ENCODE measurements at places on chromosomes 12 and 14.

DNA sequence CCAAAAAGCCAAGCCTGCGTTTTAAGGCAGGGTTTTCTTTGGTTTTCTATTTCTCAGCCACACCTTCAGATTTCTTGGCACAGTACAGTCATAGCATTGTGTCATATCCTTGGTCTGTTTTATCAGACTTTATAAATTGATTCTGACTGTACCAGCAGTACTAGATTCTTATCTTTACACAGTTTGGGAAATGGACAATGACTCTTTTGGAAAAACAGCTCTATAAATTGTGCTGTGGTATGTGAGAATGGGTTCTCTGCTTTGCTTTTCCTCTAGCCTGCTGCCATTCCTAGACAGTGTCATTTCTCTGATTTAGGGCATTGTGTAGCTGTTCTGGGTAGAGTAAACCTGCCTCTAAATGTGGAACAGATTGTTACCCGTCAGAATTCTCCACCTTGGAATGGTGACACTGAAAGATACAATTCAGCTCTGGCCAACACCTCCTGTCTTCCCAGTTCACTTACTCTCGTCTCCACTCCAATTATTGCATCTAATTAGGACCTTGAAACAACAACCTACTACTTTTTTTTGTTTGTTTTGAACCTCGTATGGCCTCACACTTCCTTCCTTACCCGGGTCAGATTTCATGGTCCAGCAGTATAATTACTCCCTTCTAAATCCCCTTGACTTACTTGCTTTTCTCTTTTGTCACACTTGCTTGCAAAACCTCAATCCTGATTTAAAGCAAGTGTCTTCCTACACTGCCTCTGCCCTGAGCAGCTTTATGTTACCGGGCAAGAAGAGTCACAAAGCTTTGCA, 226.3 kb downstream of the ERC1 start:
- no peak for DNase-seq

- DNase-seq = no peak
Observed at GRCh38 chr12:48750215-48750614, 33.7 kb upstream of the CCNT1 start.

DNA sequence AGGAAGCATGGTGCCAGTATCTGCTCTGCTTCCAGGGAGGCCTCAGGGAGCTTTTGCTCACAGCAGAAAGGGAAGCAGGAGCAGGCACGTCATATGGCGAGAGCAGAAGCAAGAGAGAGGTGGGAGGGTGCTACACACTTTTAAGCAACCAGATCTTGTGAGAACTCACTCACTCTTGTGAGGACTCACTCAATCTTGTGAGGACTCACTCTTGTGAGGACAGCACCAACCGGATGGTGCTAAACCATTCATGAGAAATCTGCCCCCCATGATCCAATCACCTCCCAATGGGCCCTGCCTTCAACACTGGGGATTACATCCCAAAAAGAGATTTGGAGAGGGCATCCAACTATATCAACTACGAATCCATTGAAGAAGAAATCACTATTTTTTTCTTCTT, 34.3 kb upstream of the LMNTD1 start:
- DNase-seq = no peak

DNA sequence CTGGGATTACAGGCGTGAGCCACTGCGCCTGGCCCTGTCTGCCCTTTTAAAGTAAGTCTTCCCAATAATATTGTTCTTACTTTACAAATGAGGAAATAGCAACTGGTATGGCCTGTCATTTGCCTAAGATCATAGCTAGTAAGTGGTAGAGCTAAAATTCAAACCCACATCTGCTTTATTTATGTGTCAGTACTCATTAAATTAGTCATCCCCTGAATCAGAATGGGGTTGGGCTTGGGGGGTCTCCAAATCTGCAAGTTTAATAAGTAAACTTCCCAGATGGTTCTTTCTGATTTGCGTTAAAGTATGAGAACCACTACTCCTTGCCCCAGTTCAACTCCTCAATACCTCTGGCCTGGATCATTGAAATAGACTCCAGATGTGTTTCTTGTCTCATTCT, 96.2 kb downstream of the FAR2 start:
- DNase-seq = no peak

GRCh38 chr12:3726456-3726855, 26.5 kb downstream of the CRACR2A start:
- no peak for DNase-seq

DNA sequence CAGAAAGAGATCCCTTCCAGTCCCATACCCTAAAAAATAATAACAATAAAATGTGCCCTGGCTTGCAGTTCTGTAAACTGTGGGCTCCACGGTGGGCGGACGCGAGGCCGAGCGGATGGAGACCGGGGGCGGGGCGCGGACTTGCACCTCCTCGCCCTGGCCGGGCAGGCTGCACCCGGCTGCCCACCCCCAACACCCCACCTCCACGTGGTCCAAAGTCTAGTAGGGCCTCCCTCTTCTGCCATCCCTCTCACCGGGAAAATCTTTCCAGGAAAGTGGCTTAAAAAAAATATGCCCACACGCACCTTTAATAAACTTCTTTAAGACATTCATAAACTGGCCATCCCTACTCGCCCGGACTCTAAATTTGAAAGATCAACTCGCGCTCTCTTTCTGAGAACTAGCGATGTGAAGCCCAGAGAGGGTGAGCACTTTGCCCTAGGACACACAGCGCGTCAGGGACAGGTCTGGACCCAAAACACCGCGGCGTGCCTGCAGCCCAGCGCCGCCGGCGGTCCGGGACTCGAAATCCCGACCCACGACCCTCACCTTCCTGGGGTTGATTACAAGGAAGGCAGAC, 1.9 kb upstream of the BCL11B start:
- no peak for DNase-seq

DNA sequence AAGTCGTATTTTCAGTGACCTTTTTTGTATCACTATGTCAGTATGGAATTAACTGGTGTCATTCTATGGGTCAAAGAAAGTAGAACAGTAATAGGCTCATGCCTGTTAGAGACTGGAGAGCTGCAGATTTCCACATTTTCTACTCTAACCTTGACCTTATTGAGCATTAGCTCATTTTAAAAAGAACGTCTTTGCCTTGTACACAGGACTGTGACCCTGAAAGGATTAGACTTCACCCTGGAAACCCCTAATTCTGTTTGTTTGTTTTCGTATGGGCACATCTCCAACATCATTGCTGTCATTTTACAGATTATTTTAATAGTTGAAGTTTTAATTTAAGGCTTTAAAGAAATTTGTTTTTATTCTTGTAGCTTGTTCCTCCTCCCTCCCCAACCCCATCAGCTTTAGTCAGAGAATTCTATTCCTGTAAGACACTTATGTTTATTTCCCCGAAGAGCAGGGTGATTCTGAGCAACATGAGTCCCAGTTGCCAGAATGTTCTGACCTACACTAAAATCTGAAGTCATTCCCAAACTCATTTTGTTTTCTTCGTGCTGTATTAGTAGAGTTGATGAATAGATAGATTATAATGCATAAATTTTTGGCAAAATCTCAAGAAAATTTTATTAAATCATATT, 451.3 kb downstream of the FOXG1 start:
- no peak for DNase-seq

GRCh38 chr14:52609445-52610044, 56.9 kb downstream of the GPR137C start:
- DNase-seq = no peak

DNA sequence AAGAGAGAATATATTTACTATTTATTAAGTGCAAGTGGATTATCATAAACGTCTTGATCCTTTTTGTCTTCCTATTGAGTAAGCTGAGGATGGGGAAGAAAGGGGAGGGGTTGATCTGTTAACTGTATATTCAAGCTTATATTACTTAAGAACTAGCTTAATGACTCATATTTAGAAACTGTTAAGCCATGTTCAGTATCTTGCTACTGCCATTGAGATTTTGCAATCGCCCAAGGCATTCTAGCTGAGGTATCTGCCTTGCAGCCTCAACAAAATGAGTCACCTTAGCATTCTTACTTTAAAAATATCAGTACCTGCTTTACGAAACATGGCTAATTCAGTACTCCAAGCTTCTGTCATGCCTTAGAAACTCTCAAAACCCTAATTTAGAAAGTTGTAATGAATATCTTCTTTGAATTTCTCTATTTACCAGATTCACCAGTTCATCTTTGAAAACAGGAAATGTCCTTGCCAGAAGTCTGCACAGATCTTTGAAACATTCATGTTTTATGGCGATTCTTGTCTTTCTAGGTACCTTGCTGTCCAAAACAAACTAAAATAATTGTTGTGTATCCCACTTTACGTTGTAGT, 76.1 kb downstream of the ALG10B start:
- no peak for DNase-seq

All from T-helper 1 cell (primary cell).